ENCODE measurements at places on chromosomes 3 and 15. TPM values are rescaled to one million over a fixed set of nuclear protein-coding genes. Genes with fewer than 3 reads are reported as not detected.

Gene EAF2
- 2.4 TPM for total RNA-seq

GRCh38 chr15:67307156-67307555 lies 52.6 kb downstream of the IQCH start:
- H3K36me3 ChIP-seq = no peaks in the 10 kb centered on the region
- peaks cover 30% of the 10 kb centered on the region for H3K4me1 ChIP-seq
- no peak for DNase-seq
- H3K27me3 ChIP-seq = no peaks in the 10 kb centered on the region

Gene TAGLN3
- not detected for total RNA-seq

- peaks cover 48% of the 10 kb centered on the region for H3K4me1 ChIP-seq
- no peaks in the 10 kb centered on the region for H3K27me3 ChIP-seq
- no peak overlapping the region for H3K4me3 ChIP-seq
- DNase-seq = no peak
Observed at GRCh38 chr15:66789029-66790025, 87.3 kb downstream of the SMAD6 start.

DNA sequence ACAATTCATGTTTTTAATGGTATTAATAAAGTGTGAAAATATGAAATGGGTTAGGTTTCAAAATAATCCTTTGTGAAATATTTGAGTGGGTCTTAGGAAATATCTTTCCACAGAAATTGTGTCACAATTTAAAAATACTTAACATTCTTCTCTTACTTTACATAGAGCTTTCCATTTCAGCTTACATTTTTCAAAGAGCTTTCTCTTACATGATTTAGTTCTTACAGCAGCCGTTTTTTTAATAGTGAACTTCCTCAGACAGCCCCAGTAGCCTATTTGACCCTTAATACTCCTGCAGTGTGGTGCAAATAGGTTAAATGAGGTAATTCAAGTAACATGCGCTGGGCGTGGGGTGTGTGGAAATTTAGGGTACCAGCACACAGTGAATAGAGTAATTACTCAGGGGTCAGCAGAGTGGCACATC lies 21.8 kb downstream of the P2RY12 start:
- DNase-seq = no peak
- no peaks in the 10 kb centered on the region for H3K27me3 ChIP-seq
- no peaks in the 10 kb centered on the region for H3K36me3 ChIP-seq
- H3K27ac ChIP-seq = peak overlapping the region; percentile 61
- peaks cover 13% of the 10 kb centered on the region for H3K4me1 ChIP-seq
- H3K4me3 ChIP-seq = no peak overlapping the region

DNA sequence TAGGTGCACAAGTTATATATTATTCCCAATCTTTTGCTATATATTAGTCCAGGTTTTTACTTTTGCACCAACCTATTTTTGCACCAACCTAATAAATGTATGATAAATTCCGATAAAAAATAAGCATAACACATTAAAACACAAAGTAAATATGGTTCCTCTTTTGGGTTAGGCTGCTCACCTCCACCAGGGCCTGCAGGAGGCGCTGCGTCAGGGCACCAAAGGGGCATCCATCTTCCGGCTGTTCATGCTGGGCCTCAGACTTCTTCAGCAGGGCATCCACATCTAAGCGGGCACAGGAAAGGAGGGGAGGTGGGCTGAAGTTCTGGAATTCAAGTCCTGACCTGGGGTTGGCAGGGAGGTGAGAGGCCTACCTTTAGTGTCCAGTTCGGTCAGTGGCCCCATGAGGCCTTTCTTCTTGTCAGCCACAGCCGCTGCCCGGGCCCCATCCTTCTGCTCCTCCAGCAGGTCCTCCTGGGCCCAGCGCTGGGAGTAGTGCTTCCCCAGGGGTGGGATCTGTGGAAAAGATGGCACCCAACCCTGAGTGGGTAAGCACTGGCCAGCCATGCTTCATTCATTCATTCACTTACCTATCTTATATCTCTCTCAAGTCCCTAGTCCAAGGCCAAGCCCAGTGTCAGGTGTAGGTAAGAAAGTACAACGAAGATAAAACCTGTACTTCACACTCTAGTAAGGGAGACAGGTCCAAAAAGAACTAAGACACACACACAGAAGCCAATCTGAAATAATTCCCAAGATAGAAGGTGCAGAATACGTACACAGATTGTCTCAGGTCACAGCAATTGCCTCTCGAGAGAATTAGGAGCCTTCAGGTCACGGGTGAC lies 5.2 kb downstream of the TADA3 start:
- no peak overlapping the region for H3K27ac ChIP-seq
- H3K4me3 ChIP-seq = no peak overlapping the region
- no peaks in the 10 kb centered on the region for H3K27me3 ChIP-seq
- no peak for DNase-seq
- peaks cover 48% of the 10 kb centered on the region for H3K36me3 ChIP-seq
- peaks cover 13% of the 10 kb centered on the region for H3K4me1 ChIP-seq

GRCh38 chr3:64078966-64079365 lies 55.7 kb upstream of the PSMD6 start:
- no peak overlapping the region for H3K4me3 ChIP-seq
- peaks cover 5% of the 10 kb centered on the region for H3K27me3 ChIP-seq
- H3K36me3 ChIP-seq = no peaks in the 10 kb centered on the region
- DNase-seq = no peak
- H3K27ac ChIP-seq = no peak overlapping the region
- H3K4me1 ChIP-seq = no peaks in the 10 kb centered on the region

Gene PGBD4
- 2.0 TPM for total RNA-seq

Gene FANCD2OS
- not detected for total RNA-seq

Gene CLDN18
- not detected for total RNA-seq

Gene SLC27A2
- not detected for total RNA-seq

DNA sequence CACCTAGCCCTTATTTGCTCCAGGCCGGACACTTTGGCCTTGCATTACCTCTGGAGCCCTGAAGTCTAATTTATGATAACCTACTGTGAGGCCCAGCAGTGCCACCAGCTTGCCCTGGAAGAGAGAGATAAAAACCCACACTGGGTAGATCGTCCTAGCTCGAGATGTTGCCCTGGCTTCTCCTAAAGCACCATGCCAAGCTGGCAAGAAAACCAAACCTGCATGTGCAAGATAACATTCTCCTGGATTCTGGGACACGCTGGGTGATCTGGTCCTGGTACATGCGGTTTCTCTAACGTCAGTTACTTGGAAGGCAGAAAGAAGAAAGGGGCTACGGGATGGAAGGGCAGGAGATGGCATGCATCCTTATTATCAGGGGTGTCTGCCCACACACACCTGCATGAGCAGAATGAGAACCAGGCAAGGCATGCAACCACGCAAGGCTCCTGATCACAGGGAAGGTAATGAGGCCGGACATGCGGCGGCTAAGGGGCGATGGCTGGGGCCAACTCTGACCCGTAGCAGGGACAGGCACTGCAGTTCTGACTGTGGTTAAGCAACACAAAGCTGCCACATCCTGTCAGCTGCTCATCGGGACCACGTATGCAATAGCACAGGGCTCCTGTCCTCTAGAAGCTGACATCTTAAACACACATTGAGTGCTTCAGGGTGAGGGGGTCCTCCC lies 73.0 kb downstream of the OXNAD1 start:
- peaks cover 26% of the 10 kb centered on the region for H3K36me3 ChIP-seq
- H3K4me3 ChIP-seq = no peak overlapping the region
- H3K4me1 ChIP-seq = peaks cover 23% of the 10 kb centered on the region
- no peak for DNase-seq
- peak overlapping the region; percentile 19 for H3K27ac ChIP-seq
- H3K27me3 ChIP-seq = no peaks in the 10 kb centered on the region

Gene TNFAIP8L3
- 0.35 TPM for total RNA-seq

Gene ZNF620
- total RNA-seq = 4.8 TPM

DNA sequence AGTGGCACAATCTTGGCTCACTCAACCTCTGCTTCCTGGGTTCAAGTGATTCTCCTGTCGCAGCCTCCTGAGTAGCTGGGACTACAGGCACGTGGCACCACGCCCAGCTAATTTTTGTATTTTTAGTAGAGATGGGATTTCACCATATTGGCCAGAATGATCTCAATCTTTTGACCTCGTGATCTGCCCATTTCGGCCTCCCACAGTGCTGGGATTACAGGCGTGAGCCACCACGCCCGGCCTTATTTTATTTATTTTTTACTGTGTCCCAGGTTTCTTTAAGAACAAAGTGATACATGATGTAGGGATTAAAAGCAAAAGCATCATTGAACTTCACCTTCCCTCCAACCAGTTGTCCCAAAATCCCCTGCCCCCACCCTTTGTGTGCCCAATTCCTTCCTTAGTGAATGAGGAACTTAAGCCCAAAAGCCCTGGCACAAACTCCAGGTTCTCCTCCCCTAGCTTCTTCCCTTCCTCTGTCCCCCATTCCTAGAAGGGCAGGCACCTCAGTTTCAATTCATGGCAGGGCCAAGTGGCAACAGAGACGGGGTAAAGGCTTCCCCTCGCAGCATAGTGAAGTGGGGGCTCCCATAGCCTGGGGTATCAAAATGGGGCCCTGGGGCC lies 23.7 kb upstream of the RPN1 start:
- DNase-seq = no peak
- no peak overlapping the region for H3K27ac ChIP-seq
- H3K4me3 ChIP-seq = no peak overlapping the region
- H3K27me3 ChIP-seq = no peaks in the 10 kb centered on the region
- no peaks in the 10 kb centered on the region for H3K4me1 ChIP-seq

DNA sequence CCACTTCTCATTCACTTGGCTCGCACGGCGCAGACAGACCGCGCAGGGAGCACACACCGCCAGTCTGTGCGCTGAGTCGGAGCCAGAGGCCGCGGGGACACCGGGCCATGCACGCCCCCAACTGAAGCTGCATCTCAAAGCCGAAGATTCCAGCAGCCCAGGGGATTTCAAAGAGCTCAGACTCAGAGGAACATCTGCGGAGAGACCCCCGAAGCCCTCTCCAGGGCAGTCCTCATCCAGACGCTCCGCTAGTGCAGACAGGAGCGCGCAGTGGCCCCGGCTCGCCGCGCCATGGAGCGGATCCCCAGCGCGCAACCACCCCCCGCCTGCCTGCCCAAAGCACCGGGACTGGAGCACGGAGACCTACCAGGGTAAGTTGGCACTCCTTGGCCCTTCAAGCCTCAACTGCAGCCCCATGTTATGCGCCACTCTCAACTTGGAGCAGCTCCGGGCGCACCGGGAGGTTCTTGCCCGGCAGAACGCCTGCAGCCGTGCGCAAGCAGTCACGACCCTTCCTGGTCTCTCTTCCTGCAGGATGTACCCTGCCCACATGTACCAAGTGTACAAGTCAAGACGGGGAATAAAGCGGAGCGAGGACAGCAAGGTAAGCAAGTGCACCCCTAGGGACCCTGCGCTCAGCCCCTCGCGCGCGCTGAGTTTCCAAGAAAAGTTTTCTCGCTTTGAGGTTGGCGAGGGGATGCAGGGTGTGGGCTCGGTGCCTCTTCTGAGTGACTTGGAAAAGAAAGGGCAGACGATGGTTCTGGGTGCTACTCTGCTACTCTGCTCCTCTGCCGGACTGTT lies at the start of gene BHLHE40:
TSS of gene BHLHE40 (plus strand) at position 10 of the 801 bp plus-strand sequence. CDS start at position 292, 282 bp downstream.
- no peaks in the 10 kb centered on the region for H3K27me3 ChIP-seq
- peaks cover 29% of the 10 kb centered on the region for H3K36me3 ChIP-seq
- H3K27ac ChIP-seq = peak within 1 kb of the TSS; percentile 98

- H3K36me3 ChIP-seq = no peaks in the 10 kb centered on the region
- H3K4me1 ChIP-seq = peaks cover 9% of the 10 kb centered on the region
- H3K27ac ChIP-seq = no peak overlapping the region
Observed at GRCh38 chr3:178752843-178753242, 216.6 kb downstream of the KCNMB2 start.

Gene DISP2
- total RNA-seq = 1.5 TPM

DNA sequence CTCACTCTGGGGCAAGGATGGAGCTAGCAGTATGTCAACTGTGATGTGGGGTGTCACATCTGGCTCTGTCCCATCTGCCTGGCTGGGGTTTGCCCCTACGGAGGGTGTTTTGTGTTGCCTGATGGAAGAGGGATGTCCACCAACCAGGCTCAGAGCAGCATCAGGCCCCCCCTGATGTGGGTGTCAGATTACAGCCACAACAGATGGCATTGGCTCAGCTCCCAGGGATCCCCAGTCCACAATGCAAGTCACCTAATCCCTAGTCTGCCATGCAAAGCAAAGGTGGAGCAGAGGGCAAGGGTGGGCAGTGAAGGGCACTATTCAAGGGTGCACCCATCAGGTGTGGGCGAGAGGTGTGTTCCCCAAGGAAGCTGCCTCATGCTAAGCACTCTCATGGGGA lies 48.9 kb upstream of the AMOTL2 start:
- DNase-seq = no peak
- H3K27me3 ChIP-seq = no peaks in the 10 kb centered on the region
- no peak overlapping the region for H3K27ac ChIP-seq
- H3K4me1 ChIP-seq = peaks cover 17% of the 10 kb centered on the region

Gene SRGAP3
- 1.5 TPM for total RNA-seq

GRCh38 chr3:11846281-11847266 lies at the start of gene TAMM41:
Gene TAMM41, minus strand, starts transcription at chr3:11846885. Its CDS starts 249 bp downstream, at chr3:11846636.
- H3K27ac ChIP-seq = peak within 1 kb of the TSS; percentile 95
- DNase-seq = peak; percentile 94
- H3K36me3 ChIP-seq = peaks cover 7% of the 10 kb centered on the region
- peaks cover 16% of the 10 kb centered on the region for H3K27me3 ChIP-seq
- peak within 1 kb of the TSS; percentile 98 for H3K4me3 ChIP-seq

DNA sequence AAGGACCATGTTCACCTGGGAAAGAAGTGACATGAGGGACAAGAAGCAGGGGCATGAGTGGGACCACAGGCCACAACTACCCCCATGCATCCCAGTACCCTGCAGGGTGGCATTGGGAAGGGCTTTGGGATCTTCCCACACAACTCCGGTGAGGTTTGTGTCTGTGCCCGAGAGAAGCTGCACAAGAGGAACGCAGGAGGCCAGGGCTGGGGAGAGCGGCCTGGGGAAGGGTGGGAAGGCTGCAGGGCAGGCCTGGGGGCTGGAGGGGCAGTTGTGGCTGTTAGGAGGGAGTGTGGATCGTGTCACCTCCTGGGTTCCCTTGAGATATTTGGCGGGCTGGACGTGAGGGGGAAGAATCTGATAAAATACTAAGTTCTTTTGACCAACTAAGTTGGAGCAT lies 25.3 kb upstream of the MFSD1 start:
- no peak overlapping the region for H3K27ac ChIP-seq
- no peak overlapping the region for H3K4me3 ChIP-seq
- H3K36me3 ChIP-seq = no peaks in the 10 kb centered on the region
- DNase-seq = no peak
- no peaks in the 10 kb centered on the region for H3K4me1 ChIP-seq
- no peaks in the 10 kb centered on the region for H3K27me3 ChIP-seq

DNA sequence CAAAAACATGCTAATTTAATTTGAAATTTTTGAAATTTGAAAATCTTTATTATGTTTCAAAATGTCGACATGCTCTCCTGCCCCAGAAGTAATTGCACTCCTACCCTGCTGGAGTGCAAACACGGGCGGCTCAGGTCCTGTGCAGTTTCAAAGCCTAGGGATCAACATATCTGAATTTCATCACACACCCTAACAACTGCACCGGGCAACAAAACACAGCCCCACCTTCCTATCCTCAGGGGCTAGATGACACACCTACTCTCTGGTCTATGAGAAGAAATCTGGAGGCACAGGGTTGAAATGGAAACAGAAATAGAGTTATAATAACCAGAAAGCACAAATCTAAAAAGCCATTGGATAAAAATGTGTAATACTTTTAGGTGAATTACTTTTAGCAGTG lies 61.4 kb downstream of the BFSP2 start:
- H3K4me1 ChIP-seq = peaks cover 43% of the 10 kb centered on the region
- H3K27me3 ChIP-seq = no peaks in the 10 kb centered on the region
- H3K4me3 ChIP-seq = no peak overlapping the region
- DNase-seq = no peak
- peak overlapping the region; percentile 74 for H3K27ac ChIP-seq

- peak within 1 kb of the TSS; percentile 66 for H3K27ac ChIP-seq
- no peak for DNase-seq
- H3K4me3 ChIP-seq = no peak within 1 kb of the TSS
- no peaks in the 10 kb centered on the region for H3K27me3 ChIP-seq
- H3K36me3 ChIP-seq = no peaks in the 10 kb centered on the region
- peaks cover 55% of the 10 kb centered on the region for H3K4me1 ChIP-seq
Observed at GRCh38 chr3:111595232-111595631, at the start of gene ZBED2. Gene ZBED2, minus strand, starts transcription at chr3:111595346. Its CDS starts 1,145 bp downstream, at chr3:111594201.
